ENCODE measurements at places on chromosomes 13 and 19.
A peak's percentile ranks its signal among the peaks of the same experiment; 100 is the strongest.

- DNase-seq: no peak
Measured at GRCh38 chr19:43672061-43672679, 2.2 kb upstream of the PLAUR start.

GRCh38 chr19:29400917-29401711, 124.7 kb upstream of the VSTM2B start:
- DNase-seq: no peak

- no peak for DNase-seq
Measured at GRCh38 chr13:27193496-27193895, 21.9 kb upstream of the USP12 start.

DNA sequence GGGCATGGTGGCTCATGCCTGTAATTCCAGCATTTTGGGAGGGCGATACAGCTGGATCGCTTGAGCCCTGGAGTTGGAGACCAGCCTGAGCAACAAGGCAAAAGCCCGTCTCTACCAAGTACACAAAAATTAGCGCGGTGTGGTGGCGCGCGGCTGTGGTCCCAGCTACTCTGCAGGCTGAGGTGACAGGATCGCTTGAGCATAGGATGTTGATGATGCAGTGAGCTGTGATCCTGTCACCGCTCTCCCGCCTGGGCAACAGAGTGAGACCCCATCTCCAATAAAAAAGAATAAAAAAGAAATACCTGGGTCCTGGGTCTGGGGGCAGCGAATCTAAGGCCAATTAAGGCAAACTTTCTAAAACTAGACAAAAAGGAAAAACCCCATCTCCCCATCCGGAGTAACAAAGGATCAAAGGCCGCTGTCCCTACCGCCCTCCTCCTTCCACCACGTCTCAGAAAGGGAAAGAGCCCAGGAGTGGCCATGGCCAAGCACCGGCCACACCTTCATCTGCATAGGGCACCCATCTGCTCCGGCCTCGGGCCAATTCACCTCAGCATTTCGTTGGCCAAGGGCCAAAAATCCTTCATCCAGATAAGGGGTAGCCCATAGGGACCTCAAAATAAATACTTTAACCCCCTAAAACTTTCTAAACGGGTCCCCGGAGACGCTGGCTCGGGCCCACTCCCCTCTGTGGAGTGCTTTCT, 851 bp downstream of the ZNF320 start:
- DNase-seq: peak; percentile 71

DNA sequence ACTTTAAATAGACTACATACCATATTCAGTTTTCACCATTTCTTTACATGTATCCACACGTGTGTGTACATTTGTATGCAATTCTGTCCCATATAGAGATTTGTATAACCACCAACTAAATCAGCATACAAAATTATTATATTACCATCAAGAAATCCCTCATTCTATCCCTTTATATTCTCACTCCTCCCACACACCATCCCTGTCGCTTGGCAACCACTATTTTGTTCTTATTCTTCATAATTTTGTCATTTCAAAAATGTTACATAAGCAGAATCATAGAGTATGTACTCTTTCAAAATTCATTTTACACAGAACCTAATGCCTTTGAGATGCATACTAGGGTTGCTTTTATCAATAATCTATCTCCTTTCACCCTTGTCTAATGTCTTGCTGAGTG, 740.5 kb downstream of the SLITRK5 start:
- DNase-seq: no peak

DNA sequence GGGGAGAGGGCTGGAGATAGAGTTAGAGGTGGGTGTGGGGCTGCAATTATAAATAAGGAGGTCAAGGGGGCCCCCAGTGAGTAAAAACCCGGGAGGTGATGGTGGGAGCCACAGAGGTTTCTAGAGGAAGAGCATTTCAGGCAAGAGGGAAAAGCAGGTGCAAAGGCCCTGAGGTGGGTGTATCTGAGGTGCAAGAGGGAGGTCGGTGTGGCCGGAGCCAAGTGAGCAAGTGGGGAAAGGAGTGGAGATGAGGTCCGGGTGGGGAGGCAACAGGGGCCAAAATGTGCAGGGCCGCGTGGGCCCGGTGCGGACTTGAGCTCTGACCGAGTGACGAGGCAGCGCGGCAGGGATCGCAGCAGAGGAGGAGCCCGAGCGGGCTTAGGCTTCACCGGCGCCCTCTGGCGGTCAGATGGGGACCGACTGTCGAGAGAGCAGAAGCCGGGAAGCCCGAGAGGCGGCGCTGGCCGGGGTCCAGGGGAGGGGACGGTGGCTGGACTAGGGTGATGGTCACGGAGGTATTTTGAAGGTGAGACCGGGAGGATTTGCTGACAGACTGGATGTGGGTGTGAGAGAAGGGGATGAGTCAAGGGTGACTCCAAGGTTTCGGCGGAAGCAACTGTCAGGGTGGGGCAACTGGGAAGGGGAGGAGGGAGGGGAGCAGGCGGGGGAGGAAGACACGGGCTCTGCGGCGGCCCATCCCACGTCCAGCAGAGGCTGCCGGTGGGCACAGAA, 17.7 kb upstream of the SPACA4 start:
- peak; percentile 65 for DNase-seq

GRCh38 chr13:105814902-105815250, 720.6 kb downstream of the EFNB2 start:
- no peak for DNase-seq

DNA sequence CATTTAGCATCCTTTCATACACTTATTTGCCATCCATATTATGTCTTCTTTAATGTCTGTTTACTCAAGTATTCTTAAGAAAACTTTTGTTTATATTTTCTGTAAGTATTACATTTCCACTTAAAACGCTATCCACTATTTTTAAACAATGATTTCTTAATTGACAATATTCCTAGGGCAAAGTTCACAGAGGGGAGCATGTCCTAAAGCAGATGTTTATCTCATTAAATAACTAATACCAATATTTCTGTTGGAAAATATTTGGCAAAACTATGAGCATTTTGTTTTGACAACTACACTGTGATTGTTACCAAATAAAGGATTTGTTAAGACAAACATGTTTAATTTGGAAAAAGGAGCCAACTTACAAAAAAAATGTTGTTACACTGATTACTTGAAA, 643.3 kb downstream of the SLITRK5 start:
- no peak for DNase-seq

DNA sequence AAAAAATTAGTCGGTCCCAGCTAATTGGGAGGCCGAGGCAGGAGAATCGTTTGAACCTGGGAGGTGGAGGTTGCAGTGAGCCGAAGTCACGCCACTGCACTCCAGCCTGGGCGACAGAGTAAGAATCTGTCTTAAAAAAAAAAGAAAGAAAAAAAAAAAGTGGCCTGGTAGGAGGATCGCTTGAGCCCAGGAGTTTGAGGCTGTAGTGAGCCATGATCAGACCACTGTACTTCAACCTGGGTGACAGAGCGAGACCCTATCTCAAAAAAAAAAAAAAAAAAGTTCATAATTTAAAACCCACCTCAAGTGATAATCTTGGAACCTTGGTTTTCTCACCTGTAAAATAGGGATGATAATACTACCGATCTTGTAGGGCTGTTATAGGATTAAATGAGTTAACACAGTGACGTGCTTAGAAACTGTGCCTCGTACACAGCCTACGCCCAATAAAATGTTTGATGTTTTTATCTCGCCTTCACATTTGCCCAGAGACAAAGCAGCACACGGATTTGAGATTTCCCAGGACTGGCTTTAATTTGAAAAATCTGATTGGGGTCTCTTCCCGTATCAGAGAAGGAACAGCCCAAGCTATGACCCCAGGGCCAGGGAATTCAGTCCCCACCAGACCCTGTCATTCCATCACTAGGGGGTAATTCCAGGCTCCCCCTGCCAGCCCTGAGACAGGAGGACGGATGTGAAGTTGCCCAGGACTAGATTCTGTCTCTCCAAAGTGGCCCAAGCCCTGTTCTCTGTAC, 3.6 kb downstream of the SERTAD1 start:
- DNase-seq: no peak

GRCh38 chr19:1128106-1128505, 24.3 kb downstream of the GPX4 start:
- no peak for DNase-seq

DNA sequence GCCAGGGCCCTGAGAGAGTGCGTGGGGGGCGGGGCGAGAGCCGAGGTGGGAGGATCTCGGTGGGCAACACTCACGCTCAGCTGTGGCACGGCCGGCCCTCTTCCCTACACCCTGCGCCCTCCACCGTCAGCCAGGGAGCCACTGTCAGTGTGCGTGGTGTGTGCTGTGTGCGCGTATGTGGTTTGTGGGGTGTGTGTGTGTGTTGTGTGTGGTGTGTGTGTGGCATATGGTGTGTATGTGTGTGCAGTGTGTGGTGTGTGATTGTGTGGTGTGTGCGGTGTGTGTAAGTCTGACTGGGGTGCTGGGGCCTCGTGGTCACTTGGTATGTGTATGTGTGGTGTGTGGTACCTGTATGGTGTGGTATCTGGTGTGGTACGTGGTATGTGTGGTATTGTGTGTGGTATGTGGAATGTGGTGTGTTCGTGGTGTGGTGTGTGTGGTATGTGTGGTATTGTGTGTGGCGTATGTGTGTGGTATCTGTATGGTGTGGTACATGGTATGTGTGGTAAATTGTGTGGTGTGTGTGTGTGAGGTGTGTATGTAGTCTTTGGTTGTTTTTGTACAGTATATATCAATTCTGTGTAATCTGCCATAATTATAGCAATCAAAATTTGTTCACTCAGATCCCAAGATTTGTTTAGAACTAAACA, 5.1 kb downstream of the GRK1 start:
- DNase-seq: no peak

DNA sequence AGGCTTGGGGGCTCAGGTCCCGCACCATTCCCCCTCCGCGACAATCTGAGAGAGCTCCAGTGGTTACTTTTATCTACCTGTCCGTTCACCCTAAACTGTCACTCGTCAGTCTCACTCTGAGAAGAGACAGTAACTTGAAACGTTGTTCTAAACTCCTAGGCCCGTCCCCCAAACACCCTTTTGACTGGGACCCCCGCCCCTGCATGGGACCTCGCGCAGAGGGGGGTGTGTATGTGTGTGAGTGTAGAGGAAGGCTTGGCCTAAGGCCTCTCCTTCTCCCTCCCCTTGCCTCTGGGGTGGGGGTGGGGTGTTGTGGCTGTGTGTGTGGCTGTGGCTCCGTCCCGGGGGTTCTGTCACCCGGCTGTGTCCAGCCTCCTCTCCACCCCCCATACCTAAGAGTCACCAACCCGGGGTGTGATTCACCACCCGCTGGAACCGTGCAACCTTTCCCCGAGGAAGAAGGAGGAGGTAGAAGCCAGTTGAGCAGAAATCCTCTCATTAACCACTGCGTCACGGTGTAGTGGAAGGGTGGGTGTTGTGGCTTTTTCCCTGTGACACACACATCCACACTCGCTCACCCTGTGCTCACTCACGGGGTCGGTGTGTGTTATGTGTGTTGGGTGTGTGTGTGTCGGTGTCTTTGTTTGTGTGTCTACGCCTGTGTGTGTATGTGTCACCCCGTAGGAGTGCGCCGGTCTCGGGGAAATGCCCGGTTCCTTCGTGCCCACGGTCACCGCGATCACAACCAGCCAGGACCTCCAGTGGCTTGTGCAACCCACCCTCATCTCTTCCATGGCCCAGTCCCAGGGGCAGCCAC, 2.4 kb downstream of the FOSB start:
- no peak for DNase-seq

- DNase-seq: peak; percentile 4
Measured at GRCh38 chr19:19259741-19260140, 13.4 kb downstream of the TM6SF2 start.

GRCh38 chr19:43675269-43675879, 5.4 kb upstream of the PLAUR start:
- no peak for DNase-seq

- no peak for DNase-seq
Measured at GRCh38 chr19:2540251-2540645, 64.3 kb downstream of the GADD45B start.

DNA sequence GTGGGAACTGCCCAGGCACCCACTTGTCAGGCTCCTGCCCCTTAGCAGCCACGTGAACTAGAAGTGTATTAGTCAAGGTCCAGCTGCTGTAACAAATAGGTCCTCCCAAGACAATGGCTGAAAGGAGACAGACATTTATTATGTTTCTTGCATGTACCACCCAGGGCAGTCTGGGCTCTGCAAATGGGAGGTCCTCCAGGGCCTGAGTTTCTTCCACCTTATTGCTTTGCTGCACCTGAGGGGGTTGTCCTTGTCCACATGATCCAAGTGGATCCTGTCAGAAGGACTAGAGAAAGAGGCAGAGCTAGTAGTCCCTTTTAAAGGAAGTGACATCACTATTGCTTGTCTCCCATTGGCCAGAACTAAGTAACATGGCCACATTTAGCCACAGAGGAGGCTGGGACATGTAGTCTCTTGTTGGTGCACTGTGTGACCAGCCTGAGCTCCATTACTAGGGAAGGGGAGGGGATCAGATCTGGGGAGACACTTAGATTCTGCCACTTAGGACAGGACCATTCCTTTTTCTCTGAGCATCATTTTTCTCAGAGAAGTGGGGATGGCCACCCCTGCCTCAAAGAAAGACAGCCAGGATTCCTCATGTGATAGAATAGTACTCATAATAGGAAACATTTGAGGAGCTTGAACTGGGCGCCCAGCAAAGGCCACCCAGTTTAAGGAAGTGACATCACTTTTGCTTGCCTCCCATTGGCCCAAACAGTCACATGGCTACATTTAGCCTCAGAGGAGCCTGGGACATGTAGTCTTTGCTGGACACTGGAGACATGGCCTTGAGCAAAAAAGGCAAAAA, 15.1 kb downstream of the CC2D1A start:
- DNase-seq: no peak

GRCh38 chr13:98108341-98108740, 34.6 kb upstream of the FARP1 start:
- no peak for DNase-seq

DNA sequence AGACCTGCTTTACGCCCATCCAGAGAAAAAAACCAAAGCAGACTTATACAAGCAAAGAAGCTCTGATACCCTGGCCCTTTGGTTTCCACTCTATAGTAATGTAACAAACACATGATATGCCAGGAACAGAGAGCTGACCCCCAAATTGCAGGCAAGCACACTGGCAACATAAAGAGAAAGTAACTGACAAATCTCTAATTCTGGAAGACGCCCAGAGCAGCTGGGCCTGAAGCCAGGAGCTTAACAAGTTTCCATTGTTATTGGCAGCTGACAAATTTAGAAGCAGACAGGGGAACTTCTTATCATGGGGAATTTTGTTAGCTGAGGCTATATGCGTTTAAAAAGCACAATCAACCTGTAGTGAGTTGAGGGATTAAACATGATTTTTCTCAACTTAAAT, 158.0 kb downstream of the DLEU7 start:
- no peak for DNase-seq

- no peak for DNase-seq
Measured at GRCh38 chr13:48901781-48902180, 73.9 kb upstream of the FNDC3A start.

GRCh38 chr19:493391-494170, 2.7 kb upstream of the MADCAM1 start:
- no peak for DNase-seq

All from NCI-H1417 (cell line).